ENCODE measurements at places on chromosomes 6 and 20. TPM values are rescaled to one million over a fixed set of nuclear protein-coding genes. Genes with fewer than 3 reads are reported as not detected.

The GSTA3 gene
- total RNA-seq: not detected

The SIRPB2 gene
- not detected for total RNA-seq

The ATXN1 gene
- 103 TPM for total RNA-seq

The TOP1 gene
- 81.2 TPM for total RNA-seq

The MACROD2 gene
- total RNA-seq: not detected

The FOXF2 gene
- total RNA-seq: not detected

The CDH4 gene
- total RNA-seq: not detected

The FAM229B gene
- 2.7 TPM for total RNA-seq

The GSTA2 gene
- total RNA-seq: not detected

The RARS2 gene
- 32.0 TPM for total RNA-seq

The OPN5 gene
- not detected for total RNA-seq

The TEAD3 gene
- 0.24 TPM for total RNA-seq

The HAO1 gene
- not detected for total RNA-seq

The ERVFRD-1 gene
- not detected for total RNA-seq

The BHLHE23 gene
- not detected for total RNA-seq

The NKX2-4 gene
- not detected for total RNA-seq

The PROCR gene
- total RNA-seq: 2.5 TPM

The ME1 gene
- 1.7 TPM for total RNA-seq

Data from natural killer cell treated with Interleukin-12 subunit alpha and Interleukin-12 subunit beta and Interleukin-15 and Interleukin-18, amount 100 ng/mL, for 72 hours (primary cell).